NCI-H1092 (cell line): ENCODE measurements at places on chromosomes 16 and 17.

GRCh38 chr17:56300144-56300543 lies 146.9 kb downstream of the ANKFN1 start:
- no peak for DNase-seq

- no peak for DNase-seq
Observed at GRCh38 chr17:17766077-17766743, 70.6 kb downstream of the SREBF1 start.

DNA sequence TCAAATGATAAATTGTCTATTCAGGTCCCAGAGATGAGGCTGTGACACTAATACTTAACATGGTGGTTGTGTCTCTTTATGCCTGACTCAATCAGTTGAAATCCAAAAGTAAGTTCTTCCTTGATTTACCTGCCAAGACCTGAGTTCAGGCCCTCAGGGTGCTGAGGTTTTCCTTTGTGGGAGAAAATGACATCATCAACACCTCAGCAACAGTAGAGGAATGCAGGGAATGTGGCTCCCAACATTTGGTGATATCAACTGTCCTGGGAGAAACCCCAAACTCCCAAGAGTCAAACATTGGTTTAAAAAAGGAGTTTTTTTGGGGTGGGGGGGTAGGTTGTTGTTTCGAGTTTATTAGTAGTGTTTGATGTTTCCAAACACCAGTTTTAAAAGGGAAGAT lies 14.7 kb downstream of the RNF43 start:
- no peak for DNase-seq

DNA sequence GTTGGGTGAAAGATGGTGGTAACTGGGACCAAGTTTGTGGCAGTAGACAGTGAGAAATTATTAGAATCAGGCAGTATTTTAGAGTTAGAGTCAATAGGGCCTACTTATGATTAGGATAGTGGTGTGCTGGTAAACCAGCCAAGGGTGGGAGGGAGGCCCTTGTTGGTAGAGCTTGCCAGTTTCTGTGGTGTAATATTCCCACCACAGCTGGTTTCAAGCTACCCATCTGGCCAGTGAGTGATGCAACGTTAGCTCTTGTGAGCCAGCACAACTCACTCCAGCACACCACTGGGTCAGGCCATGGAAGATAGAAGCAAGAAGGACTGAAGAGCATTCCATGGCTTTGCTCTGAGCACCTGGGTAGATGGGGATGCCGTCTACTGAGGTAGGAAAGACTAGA lies 34.9 kb downstream of the GNAO1 start:
- no peak for DNase-seq

DNA sequence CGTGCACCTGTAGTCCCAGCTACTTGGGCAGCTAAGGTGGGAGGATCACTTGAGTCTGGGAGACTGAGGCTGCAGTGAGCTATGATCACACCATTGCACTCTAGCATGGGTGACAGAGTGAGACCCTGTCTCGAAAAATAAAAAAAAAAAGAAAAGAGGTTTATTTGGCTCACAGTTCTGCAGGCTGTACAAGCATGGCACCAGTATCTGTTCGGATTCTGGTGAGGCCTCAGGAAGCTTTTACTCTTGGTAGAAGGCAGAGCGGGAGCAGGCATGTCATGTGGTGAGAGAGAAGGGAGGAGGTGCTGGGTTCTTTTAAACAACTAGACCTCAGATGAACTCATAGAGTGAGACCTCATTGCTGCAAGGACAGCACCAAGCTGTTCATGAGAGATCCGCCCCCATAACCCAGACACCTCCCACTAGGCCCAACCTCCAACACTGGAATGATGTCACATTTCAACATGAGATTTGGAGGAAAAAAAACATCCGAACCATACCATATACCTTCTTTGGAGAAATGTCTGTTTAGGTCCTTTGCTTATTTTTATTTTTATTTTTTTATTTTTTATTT lies 10.3 kb upstream of the RMI2 start:
- DNase-seq, result no peak

DNA sequence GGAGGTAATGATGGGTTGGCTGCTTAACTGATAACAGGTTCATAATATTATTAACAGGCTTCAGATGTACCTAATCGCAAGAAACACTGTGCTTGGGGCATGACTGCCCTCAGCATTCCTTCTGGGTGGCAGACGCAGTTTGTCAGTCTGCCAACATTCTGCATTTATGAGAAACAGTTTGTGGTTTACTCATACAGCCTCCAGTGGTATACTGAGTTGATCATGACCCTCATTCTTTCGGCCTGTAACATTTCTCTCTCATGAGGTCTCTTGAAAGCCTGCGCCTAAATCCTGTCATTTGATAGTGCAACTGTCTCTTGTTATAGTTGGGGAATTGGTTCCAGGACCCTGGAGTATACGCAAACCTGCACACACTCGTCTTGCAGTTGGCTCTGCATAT lies 4.9 kb upstream of the RUSF1 start:
- DNase-seq, result no peak

- no peak for DNase-seq
Observed at GRCh38 chr17:1022278-1023024, 25.5 kb downstream of the TIMM22 start.

GRCh38 chr16:83138976-83139690 lies 512.4 kb downstream of the CDH13 start:
- DNase-seq, result no peak

GRCh38 chr17:16976725-16977550 lies 5.0 kb upstream of the TNFRSF13B start:
- no peak for DNase-seq

DNA sequence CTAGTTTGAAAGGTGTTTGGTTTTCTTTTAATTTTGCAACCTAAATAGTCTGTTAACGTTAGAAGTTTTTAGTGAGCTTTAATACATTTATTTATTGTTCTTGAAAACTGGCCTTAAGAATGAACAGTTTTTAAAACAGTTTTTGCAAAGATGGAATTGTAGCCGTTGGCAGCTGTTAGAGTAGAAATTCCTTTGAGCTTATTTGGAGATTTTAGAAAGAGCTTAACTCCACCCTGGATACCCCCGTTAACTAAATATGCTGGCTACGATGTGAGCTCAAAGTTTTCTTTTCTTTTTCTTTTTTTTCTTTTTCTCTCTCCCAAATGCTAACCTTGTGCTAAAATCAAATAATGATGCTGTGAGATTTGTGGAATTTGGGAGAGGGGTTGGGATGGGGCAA lies 75.2 kb downstream of the COX10 start:
- DNase-seq, result no peak

DNA sequence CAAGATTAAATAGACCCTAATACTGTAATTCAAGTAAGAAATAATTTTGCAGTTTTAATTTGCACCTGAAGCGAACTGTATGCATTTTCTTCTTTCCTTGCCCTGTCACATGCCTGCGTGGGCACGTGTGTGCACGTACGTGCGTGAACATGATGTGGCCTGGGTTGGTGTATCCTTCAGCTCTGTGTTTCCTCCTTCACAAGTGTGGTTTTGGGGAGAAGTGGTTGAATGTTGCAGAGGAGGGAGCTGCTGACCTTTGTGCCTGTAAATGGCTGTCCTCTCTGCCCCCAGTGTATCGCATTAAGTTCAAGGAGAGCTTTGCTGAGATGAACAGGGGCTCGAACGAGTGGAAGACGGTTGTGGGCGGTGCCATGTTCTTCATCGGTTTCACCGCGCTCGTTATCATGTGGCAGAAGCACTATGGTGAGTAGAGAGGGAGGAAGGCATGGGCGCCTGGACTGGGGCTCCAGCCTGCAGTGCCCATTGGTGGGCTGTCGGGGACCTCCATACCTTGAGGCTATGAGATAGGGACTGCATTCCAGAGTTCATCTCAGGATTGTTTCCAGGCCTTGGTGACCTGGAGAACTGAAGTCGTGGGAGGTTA lies 6.0 kb downstream of the COX4I1 start:
- DNase-seq, result no peak

GRCh38 chr17:68239632-68240366 lies 8.0 kb upstream of the AMZ2 start:
- no peak for DNase-seq

GRCh38 chr17:72901083-72901482 lies 191.4 kb downstream of the SLC39A11 start:
- no peak for DNase-seq

GRCh38 chr16:69477546-69477945 lies 53.1 kb downstream of the CYB5B start:
- DNase-seq, result no peak

GRCh38 chr17:42135664-42136653 lies 13.4 kb downstream of the HSPB9 start:
- no peak for DNase-seq

DNA sequence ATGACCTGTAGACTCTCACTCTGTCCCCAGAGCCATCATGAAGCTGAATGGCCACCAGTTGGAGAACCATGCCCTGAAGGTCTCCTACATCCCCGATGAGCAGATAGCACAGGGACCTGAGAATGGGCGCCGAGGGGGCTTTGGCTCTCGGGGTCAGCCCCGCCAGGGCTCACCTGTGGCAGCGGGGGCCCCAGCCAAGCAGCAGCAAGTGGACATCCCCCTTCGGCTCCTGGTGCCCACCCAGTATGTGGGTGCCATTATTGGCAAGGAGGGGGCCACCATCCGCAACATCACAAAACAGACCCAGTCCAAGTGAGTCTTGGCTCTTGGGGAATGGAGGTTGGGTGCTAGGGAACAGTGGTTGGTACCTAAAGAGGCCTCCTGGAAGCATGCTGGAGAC lies 41.0 kb downstream of the IGF2BP1 start:
- DNase-seq, result no peak

DNA sequence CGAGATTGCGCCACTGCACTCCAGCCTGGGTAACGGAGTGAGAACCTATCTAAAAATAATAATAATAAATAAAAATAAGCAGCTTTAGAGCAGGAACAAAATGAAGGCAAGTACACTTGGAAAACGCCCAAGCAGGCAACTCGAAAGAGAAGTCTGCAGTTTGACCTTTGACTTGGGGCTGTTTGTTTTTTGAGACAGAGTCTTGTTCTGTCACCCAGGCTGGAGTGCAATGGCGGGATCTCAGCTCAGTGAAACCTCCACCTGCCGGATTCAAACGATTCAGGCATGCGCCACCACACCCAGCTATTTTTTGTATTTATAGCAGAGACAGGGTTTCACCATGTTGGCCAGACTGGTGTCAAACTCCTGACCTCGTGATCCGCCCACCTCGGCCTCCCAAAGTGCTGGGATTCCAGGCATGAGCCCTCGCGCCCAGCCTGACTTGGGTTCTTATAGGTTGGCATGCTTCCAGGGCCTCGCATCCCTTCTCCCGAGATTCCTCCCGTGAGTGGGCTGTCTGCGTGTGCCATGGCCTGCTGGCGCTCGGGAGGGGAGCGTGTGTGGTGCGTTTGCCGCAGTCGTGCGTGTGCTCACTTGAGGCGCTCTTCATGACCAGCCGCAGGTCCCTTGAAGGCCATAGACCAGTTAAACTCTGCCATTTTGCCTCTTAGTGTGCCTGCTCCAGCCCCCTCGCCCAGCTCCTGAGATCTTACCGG lies 18.4 kb upstream of the UBE2I start:
- no peak for DNase-seq

DNA sequence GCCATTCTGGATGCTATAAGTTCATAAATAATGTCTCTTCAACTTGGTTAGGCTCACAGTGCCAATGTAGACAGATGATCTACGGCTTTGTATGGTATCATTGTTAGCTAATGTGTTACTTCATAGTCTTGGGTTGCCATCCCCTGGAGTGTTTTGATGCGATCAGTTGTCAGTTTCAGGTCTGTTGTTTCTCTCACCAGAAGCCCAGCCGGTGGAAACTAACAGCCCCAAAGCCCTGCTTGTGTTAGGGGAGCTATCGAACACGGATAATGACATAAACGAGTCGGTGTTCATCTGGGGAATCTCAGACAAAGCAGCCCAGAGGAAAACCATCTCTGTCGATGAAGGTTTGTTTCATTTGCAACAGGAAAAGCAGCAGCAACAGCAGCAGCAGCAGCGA lies 107.4 kb upstream of the ANKFN1 start:
- no peak for DNase-seq

DNA sequence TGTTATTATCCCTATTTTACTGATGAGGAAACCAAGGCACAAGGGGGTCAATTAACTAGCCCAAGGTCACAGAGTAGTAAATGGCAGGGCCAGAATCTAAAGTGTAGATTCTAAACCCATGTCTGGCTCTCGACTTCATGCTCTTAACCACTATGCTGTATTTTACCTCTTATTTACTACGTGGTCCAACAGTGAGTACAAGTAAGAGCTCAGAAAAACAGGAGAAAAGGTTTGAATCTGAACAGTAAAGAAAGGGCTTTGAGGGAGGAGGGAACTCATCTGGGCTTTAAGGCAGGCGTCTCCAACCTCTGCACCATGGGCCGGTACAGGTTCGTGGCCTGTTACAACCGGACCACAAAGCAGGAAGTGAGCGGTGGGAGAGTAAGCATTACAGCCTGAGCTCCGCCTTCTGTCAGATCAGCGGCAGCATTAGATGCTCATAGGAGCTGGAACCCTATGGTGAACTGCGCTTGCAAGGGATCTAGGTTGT lies 62.9 kb downstream of the SMURF2 start:
- DNase-seq, result no peak

DNA sequence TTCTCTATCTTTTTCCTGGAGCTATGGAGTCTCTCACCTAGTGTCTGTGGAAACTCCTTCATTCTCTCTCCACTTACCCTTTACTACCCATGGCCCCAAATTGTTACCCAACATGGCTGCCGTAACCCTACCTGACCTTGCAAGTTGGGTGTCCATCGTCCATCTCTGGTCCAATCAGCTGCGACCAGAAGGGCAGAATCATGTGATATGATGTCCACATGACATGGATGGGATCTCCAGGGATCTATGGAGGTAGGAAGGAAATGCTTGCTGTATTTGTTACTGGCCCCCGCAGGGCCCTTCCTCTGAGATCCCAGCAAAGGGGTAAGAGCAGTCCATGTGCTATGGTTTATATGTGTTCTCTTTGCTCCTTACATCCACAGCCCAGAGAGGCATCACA lies 8.0 kb upstream of the DRC7 start:
- DNase-seq, result no peak
